NCI-H510A (cell line): ENCODE measurements at places on chromosomes 6 and 20.

DNA sequence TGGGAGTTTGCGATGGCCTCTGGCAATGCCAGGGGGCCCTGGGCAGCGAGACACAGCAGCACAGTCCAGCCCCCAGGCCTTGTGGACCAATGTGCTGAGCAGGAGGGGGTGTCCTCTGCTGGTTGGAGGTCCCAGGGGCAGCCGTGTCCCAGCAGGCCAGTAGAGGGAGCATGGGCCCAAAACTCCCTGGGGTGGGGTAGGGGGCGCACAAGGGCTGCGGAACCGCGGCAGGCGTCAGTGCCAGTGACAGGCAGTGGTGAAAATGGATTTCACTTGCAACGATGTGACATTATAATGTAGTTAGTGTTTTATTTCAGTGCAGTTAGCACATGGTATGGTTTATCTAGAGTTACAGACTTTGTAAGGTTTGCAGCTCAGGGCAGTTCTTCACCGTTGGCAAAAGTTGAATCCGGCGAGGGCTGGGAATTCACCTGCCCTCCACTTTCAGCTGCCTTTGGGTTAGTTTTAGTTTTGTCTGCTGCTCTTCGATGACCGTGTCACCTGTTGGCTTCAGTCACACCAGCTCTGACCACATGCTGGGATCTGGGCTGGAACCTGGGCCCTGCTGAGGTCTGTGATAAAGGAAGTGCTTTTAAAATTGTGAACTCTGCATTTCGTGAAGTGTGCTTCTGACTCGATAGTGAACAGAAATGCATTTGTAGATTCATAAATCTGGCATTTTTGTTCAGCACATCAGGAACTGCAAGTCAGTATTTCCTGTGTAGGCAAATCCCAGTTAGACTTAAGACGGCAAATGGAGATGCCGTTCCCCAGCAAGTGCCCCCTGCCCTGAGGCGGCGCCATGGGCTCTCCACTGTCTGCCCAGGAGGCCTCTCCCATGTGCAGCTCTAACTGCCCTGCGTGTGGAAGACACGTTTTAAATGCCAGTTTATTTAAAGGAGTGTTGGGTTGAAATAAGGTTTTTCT lies 46.8 kb downstream of the PYGB start:
- DNase-seq = peak; percentile 70

- DNase-seq = no peak
Observed at GRCh38 chr6:53201270-53201669, 52.6 kb upstream of the GCM1 start.

DNA sequence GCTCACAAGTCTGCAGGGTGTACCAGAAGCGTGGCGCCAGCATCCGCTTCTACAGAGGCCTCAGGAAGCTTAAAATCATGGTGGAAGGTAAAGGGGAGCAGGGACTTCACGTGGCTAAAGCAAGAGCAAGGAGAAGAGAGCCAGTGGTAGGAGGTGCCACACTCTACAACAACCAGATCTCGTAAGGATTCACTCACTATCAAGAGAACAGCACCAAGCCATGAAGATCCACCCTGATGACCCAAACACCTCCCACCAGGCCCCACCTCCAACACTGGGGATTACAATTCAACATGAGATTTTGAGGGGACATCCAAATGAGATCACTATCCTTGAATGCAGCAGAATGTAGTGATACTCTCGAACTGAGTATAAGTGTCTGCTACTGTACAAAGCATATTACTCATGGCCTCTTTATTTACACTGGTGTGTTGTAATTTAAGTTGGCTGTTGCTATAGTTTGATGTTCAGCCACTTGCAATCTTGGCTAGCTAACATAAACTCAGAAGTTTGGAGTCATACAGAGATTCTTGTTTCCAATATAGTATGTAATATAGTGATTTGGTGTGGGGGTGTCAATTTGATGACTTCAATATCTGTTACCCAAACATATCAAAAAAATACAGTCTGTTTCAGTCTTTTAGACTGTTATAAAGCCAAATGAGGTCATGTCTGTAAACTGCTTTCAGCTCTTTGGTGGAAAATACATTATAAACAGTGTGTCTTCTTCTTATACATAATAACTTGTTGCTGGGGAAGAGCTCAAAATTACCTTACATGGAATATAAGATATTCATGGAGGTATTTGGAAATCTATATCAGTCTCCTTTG lies 39.4 kb upstream of the MYLIP start:
- no peak for DNase-seq

DNA sequence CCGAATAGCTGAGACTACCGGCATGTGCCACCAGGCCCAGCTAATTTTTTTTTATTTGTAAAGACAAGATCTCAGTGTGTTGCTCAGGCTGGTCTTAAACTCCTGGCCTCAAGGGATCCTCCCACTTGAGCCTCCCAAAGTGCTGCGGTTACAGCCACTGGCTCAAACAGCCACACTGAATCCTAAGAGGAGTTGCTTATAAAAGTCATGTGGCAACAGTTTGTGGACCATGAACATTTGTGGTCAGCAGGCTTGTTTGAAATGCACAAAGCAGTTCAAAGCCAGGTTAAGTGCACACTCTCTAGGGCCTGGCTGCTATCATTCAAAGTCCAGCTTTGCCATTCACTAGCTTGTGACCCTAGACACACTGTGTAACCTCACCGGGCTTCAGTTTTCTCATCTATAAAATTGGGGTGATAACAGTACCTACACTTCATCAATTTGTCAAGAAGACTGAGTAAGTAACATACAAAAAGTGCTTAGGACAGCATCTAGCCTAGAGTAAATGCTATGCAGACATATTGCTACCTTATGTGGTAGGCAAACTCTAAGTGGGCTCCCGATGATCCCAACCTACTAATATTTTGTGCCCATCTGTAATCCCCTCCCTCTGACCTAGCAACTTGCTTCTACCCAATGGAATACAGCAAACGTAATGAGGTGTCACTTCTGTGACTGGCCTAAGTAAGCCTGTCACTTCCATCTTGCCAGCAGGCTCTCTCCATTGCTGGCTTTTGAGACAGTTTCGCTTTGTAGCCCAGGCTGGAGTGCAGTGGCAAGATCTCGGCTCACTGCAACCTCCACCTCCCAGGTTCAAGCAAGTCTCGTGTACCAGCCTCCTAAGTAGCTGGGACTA lies 122.9 kb downstream of the ZMYND8 start:
- no peak for DNase-seq
